Smooth muscle cell of the pulmonary artery (primary cell): ENCODE measurements at places on chromosomes 5 and 9. TPM values are rescaled to one million over a fixed set of nuclear protein-coding genes. Genes with fewer than 3 reads are reported as not detected.

The MYO10 gene
- 58.3 and 127 TPM in 2 replicates for total RNA-seq

The OGN gene
- total RNA-seq: 12.8 and 24.7 TPM in 2 replicates

The ST8SIA4 gene
- total RNA-seq: 0.30 and 1.1 TPM in 2 replicates

The POLR3G gene
- 3.6 and 3.7 TPM in 2 replicates for total RNA-seq

The PCDHAC2 gene
- total RNA-seq: 0.43 and 1.3 TPM in 2 replicates

The ARPC5L gene
- 7.6 and 13.3 TPM in 2 replicates for total RNA-seq

The GAPVD1 gene
- 55.0 and 59.1 TPM in 2 replicates for total RNA-seq

The MAPK9 gene
- 23.2 and 29.1 TPM in 2 replicates for total RNA-seq

The TRIM14 gene
- 2.6 and 7.3 TPM in 2 replicates for total RNA-seq

The PCDHB8 gene
- 0.26 and 1.3 TPM in 2 replicates for total RNA-seq

The HTR4 gene
- total RNA-seq: 0.07 and 3.3 TPM in 2 replicates

The MCIDAS gene
- not detected in 2 replicates for total RNA-seq

The PCDHA4 gene
- total RNA-seq: 0.59 and 0.69 TPM in 2 replicates

The RNF180 gene
- 6.0 and 7.6 TPM in 2 replicates for total RNA-seq

The LCN12 gene
- 0.20 TPM in 1 of 2 replicates, not detected in the other for total RNA-seq

The PCDHGA7 gene
- total RNA-seq: 6.9 and 10.3 TPM in 2 replicates

The LIX1 gene
- not detected in 2 replicates for total RNA-seq

The CCDC112 gene
- 2.9 and 4.0 TPM in 2 replicates for total RNA-seq

The ENC1 gene
- 43.7 and 155 TPM in 2 replicates for total RNA-seq

The F12 gene
- 0.17 TPM in 1 of 2 replicates, not detected in the other for total RNA-seq

The FAM78A gene
- 0.69 and 0.85 TPM in 2 replicates for total RNA-seq

The MARCOL gene
- not detected in 2 replicates for total RNA-seq

The PRDM9 gene
- not detected in 2 replicates for total RNA-seq

The PCDHGA1 gene
- total RNA-seq: 1.2 and 1.4 TPM in 2 replicates

The DAB2 gene
- total RNA-seq: 135 and 168 TPM in 2 replicates

The SHLD3 gene
- 1.8 and 2.3 TPM in 2 replicates for total RNA-seq

The CHD1 gene
- 36.7 and 46.7 TPM in 2 replicates for total RNA-seq

The PCYOX1L gene
- total RNA-seq: 14.2 and 18.0 TPM in 2 replicates

The CTSL gene
- total RNA-seq: 167 and 478 TPM in 2 replicates

The UBAP2 gene
- 14.1 and 17.6 TPM in 2 replicates for total RNA-seq

The DOCK8 gene
- 0.07 and 0.26 TPM in 2 replicates for total RNA-seq

The WHRN gene
- total RNA-seq: 1.6 and 3.0 TPM in 2 replicates

The PFN3 gene
- not detected in 2 replicates for total RNA-seq

The APBA1 gene
- 14.5 and 21.8 TPM in 2 replicates for total RNA-seq

The PROB1 gene
- 1.3 and 1.7 TPM in 2 replicates for total RNA-seq

The CKMT2 gene
- 15.1 and 18.6 TPM in 2 replicates for total RNA-seq

The SLC6A7 gene
- 0.20 TPM in 1 of 2 replicates, not detected in the other for total RNA-seq

The PCDHGA2 gene
- 2.8 and 4.2 TPM in 2 replicates for total RNA-seq

The TXNDC8 gene
- total RNA-seq: not detected in 2 replicates

The PIP5KL1 gene
- 1.4 and 3.4 TPM in 2 replicates for total RNA-seq

The LVRN gene
- total RNA-seq: 0.20 and 0.36 TPM in 2 replicates

The C9 gene
- not detected in 2 replicates for total RNA-seq
